Left hindlimb (tissue), 1 donor: ENCODE measurements at places on chromosomes 4 and X.
A peak's percentile ranks its signal among the peaks of the same experiment; 100 is the strongest.

DNA sequence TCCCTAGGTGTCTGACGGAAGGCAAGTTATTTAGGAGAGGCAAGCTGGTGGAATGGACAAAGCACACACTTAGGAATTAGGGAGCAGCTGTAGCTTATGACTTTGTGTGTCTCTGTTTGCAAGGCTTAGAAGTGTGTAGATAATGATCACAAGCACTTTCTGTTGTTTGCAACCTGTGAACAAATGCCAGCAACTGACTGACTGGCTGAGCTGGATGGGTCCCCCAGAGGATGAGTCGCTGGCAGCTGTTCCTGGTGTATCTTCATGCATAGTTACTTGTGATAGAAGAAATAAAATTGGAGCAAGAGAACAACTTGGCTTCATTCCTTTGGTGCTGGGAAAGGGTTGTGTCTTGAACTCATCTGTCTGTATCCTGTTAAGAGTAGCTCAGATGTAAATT, 64.2 kb upstream of the BEND4 start:
- no peak for DNase-seq

DNA sequence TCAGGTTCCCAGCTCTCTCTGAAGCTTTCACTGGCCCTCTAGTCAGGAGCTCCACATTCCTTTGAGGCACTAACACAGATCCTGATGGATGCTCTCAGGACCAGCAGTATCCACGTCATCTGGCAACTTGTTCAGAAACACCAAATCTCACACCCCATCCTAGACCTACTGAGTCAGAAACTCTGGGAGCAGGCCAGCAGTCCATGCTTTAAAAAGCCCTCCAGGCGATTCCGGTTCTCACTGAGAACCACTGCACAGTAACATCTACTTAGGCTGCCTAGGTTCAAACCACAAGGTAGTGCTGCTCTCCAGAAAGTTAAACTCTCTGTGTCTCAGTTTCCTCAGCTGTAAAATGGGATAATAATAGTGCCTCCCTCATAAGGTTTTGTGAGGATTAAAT, 55.3 kb downstream of the CCDC158 start:
- no peak for DNase-seq

- DNase-seq: no peak
Measured at GRCh38 chr4:85823295-85823694, 348.3 kb downstream of the ARHGAP24 start.

GRCh38 chr4:140236654-140237169, 82.7 kb upstream of the MAML3 start:
- DNase-seq: peak; percentile 27

DNA sequence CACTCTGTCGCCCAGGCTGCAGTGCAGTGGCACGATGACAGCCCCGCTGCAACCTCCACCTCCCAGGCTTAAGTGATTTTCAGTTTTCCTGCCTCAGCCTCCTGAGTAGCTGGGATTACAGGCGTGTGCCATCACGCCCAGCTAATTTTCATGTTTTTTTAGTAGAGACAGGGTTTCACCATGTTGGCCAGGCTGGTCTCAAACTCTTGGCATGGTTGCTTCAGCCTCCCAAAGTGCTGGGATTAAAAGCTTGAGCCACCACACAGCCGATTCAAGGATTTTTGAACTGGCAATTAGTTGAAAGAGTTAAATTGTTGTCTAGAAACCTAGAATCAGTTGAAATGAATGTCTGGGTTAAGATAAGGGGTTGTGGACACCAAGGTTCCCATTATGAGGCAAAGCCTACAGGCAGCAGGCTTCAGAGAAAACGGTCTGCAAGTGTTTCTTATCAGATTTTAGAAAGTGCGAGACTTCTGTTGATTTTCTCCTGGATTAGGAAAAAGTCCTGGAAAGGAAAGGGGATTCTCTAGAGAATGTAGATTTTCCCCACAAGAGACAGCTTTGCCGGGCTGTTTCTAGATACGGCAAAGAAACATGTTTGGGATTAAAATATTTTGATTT, 8.3 kb upstream of the CCNI start:
- DNase-seq: no peak

DNA sequence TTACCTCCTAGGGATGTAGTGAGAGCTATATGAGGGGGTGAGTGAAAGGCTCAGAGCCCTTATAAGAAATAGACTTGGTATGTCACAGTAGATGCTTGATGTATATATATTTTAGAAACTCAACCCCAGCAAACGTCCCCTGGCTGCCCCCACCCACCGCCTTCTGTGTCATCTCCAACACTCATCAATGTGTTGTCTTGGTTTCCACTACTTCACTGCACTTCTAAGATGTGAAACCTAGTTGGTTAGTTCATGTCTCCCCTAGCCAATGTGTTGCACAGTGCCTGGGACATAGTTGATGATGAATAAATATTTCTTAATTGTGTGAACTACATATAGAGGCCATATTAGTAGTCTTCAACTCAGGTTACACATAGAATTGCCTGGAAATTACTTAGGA, 4.4 kb downstream of the FGFBP2 start:
- no peak for DNase-seq

DNA sequence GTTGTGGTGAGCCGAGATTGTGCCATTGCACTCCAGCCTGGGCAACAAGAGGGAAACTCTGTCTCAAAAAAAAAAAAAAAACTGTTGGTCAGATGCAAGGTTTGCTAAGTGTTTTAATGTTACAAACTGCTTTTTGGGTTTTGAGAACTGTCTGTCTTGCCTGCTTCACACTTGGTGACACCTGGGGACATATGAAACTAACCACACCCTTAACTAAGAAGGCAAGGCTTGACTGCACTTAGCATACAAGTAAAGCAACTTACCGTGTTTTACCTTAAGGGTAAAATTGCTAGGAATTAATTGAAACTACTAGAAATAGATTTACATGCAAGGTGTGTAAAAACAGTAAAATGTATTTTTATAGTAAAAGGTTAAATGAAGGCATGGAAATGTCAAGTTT, 180.4 kb downstream of the OR13H1 start:
- DNase-seq: no peak

- no peak for DNase-seq
Measured at GRCh38 chr4:26907731-26908599, 47.3 kb downstream of the STIM2 start.

DNA sequence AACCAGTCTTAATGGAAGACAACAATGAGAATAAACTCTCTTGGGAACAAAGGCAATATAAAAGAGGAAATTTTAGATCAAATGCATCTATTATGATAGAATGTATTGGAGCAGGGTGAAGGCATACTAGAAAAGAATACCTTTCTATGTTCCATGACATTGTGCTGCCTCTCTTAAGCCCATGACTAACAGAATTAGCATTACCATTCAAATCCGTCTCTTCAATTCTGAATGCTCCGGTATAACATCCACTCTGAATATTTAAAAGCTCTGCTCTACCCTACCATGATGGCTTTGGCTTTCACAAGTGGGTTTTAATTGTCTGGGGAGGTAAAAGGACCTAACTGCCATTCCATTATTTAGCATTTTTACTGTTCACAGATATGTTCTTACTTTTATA, 1878.4 kb downstream of the ARAP2 start:
- no peak for DNase-seq

GRCh38 chrX:68761086-68761485, 67.7 kb upstream of the EFNB1 start:
- no peak for DNase-seq

- no peak for DNase-seq
Measured at GRCh38 chrX:81291996-81292395, 90.1 kb downstream of the SH3BGRL start.

GRCh38 chrX:147699061-147699460, 212.7 kb upstream of the FMR1 start:
- DNase-seq: no peak
